ENCODE measurements at places on chromosomes 2 and 18.

GRCh38 chr2:52260904-52261303 is 1229.0 kb upstream of the NRXN1 start:
- DNase-seq: no peak

DNA sequence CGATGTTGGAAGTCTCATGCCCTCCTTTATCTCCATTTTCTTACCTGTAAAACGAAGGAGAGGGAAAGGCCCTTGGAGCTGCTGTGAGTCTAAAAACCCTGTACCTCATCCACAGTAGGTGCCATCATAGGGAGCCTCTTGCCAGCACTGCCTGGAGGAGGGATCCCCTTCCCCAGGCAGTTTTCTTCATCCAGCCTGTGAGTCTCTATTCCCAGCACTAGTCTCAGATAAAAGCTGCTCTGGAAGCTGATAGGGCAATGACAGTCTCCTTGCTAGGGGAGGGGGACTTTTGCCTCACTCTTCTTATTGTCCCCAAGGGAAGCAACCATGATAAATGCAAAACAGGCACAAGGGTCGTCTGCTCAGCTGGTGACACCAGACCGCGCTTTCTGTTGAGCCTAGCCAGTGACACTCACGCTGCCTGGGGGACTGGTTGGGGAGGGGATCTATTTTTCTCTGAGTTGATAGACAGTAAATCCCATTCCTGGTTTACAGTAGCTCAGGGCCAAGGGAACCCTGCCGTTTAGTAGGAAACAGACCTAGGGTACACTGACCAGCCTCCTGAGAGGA is 139.5 kb upstream of the NABP1 start:
- no peak for DNase-seq

- DNase-seq: peak; percentile 69
These were observed 168.6 kb downstream of the SS18 start for GRCh38 chr18:25921677-25922421.

DNA sequence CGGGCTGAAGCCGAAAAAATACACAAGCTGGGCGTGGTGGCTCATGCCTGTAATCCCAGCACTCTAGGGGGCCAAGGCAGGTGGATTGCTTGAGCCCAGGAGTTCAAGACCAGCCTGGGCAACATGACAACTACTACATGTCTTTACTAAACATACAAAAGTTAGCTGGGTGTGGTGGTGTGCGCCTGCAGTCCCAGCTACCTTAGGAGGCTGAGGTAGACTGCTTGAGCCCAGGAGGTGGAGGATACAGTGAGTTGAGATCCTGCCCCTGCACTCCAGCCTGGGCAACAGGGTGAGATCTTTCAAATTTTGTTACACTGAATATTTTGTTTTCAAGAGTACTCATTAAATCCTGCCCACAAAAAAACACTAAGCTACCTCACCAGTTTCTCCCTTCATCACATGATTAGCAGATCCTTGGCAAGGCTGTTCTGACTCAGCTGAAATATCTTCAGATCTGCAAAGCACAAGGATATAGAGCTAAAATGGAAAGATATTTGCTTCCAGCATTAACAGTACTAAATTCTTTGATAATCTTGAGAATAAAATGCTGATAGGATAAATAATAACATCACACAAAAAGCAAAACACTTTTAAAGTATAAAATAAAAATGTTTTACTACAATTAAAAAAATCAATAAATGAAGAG is 28.2 kb upstream of the MCM6 start:
- no peak for DNase-seq

GRCh38 chr2:237873897-237874551 is 14.6 kb downstream of the RAMP1 start:
- DNase-seq: no peak

DNA sequence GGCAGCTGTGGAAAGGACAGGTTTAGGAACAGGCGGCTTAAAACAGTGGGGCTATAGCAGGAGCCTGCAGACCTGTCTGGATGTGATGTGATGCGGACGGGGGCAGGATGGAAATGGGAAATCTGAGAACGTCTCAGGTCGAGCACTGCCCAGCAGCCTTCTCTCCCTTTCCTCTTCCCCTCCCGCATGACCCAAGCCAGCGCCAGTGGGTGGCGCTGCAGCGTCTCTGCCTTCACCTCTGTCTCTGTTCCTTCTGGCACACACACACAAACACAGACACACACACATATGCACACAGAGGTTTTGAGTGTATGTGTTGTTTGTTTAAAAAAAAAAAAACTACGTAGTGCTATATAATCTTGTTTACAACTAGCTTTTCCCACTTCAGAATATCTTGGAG is 82.0 kb upstream of the SLC66A3 start:
- DNase-seq: no peak

GRCh38 chr18:42275949-42276730 is 321.1 kb downstream of the PIK3C3 start:
- no peak for DNase-seq

- no peak for DNase-seq
These were observed 787.2 kb downstream of the TDRD15 start for GRCh38 chr2:21910832-21911507.

GRCh38 chr18:58416014-58416703 is 212.7 kb downstream of the ALPK2 start:
- DNase-seq: no peak

DNA sequence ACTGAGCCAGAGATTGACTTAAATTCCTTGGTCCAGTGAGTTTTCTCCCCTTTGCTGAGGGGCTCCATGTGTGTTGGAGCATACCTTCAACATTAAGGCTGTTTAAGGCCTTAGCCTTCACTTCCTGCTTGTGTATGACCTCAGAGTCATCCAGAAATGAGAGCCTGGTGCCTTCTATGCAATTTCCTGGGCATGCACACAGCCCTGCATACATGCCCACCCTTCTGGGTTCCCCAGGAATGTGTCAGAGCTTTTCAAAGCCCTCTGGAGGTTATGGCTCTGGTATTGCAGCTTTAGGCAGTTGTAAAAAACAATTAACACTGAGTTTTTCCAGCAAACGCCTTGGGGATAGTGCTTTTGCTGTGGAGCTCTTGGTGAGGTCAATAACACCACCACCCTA is 16.7 kb downstream of the IL1R1 start:
- no peak for DNase-seq

GRCh38 chr2:230866756-230867523 is 2.2 kb downstream of the ITM2C start:
- DNase-seq: no peak

GRCh38 chr2:79630060-79630459 is 117.2 kb downstream of the CTNNA2 start:
- DNase-seq: no peak

DNA sequence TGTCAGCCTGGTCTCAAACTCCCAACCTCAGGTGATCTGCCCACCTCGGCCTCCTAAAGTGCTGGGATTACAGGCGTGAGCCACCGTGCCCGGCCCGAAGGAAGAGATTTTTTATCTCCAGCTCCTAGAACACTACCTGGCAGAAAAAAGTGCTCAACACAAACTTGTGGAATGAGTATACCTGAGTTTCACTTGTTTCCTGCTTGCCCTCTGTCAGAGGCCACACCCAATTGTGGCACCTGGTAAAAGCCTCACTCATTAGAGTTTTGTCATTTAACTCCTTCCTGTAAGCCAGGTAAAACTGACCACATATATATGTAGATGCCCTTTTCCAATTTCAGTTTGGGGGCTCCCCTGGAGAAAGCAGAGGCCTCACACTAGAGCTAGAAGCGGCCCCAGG is 42.2 kb upstream of the RTN4 start:
- no peak for DNase-seq
